ENCODE measurements at places on chromosomes 5 and 9.

DNA sequence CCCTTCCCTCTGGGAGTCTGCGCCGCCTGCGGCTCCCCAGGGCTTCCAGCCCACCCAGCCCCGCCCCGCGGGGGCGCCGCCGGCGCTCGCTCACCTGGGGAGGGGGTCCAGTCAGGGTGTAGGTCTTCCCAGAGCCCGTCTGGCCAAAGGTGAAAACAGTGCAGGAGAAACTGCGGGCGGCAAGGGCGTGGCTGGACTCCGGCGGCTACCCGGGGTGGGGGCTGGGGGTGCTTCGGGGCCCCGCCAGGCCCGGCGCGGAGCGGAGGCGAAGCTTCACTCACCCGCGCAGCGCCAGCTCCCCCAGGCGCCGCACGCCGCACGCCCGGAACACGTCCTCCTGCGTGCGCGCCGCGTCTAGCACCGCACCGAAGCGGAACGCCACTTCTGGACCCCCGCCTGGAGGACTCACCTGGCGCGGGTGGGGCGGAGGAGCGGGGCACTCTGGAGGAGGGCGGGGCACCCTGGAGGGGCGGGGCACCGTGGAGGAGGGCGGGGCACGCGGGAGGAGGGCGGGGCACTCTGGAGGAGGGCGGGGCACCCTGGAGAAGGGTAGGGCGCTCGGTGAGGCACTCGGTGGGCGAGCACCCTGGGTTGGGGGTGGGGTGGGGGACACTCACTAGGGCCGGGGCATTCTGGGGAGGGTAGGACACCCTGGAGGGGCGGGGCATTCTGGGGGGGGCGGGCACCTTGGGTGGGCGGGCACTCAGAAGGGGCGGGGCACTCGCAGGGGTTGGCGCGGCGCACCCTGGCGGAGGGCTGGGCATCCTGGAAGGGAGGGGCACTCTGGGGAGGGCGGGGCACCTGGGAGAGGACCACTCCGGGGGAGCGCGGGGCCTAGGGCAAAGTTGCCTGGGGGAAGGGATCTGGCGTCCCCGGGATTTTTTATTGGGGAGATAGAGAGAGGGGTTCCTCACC lies 814 bp downstream of the KIF12 start:
- DNase-seq: no peak

- DNase-seq: no peak
Observed at GRCh38 chr5:76766746-76767145, 50.8 kb downstream of the F2R start.

GRCh38 chr9:114282926-114283325 lies 40.0 kb upstream of the ORM1 start:
- no peak for DNase-seq

GRCh38 chr9:131707733-131708157 lies 32.1 kb downstream of the RAPGEF1 start:
- no peak for DNase-seq

- no peak for DNase-seq
Observed at GRCh38 chr9:15612962-15613361, 60.1 kb downstream of the CCDC171 start.

- DNase-seq: peak; percentile 84
Observed at GRCh38 chr9:130053504-130054324, at the start of gene GPR107. TSS of gene GPR107 (plus strand) at chr9:130053906. CDS start at chr9:130053933, 27 bp downstream.

DNA sequence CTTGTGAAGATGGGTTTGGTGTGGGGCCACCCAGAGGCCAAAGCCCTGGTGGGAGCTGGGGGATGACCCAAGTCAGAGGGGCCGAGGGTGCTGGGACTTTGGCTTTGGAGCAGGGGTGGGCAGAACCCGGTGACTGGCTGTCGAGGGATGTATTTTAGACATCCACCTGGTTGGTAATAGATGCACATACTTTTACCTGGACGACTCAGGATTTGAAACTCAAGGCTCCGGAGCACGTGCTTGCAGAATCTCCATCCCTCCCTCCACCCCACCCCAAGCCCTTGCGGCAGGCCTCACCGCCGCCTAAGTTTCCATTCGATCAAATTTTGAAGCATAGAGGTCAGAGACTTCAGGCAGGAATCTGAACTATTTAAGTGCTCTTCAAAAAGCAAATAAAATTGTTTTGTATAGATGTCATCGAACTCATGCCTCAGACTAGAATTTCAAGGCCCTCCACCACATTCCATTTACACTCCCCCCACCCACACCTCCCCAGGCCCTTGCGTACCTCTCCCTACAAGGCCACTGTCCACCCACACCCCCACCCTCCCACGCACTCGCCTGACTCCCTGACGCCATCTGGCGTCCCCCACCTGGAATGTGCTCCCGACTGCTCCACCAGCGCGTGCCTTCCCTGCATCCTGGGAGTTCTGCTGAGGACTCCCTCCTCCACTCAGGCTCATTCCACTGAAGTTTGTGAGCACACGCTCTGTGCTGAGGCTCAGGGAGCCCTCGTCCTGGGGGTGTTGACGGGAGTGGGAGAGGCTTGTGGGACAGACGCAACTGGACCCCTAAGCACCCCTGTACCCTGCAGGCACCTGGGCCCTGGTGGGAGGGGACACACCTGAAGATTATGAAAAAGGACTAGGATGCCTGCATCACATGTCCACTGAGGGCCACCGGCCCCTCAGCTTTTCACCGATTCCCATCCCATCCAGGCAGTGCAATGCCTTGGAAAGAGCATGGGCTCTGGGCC lies 56.4 kb upstream of the RPL26L1 start:
- peak; percentile 83 for DNase-seq

- no peak for DNase-seq
Observed at GRCh38 chr5:150918613-150919012, 13.8 kb upstream of the ZNF300 start.

DNA sequence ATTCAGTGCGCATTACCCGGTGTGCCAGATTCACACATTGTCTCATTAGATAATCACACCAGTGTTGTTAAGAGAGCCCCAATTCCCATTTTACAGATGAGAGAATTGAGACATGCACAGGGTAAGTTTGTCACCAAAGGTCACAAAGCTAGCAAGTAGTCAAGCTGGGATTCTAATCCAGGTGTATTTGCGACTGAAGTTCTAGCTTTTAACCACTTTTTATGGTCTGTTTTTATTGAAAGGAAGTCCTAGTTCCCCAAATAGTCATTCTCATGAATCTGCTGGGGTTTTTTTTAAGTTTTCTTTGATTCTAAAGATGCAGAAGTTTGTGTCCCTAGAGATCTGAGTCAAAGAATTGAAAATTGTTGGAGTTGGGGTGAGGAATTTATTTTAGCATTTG lies 136.5 kb downstream of the DPYSL3 start:
- DNase-seq: no peak

GRCh38 chr9:38088006-38088925 lies 19.2 kb upstream of the SHB start:
- DNase-seq: no peak

GRCh38 chr5:135466178-135467050 lies 14.3 kb upstream of the TIFAB start:
- DNase-seq: peak; percentile 79

DNA sequence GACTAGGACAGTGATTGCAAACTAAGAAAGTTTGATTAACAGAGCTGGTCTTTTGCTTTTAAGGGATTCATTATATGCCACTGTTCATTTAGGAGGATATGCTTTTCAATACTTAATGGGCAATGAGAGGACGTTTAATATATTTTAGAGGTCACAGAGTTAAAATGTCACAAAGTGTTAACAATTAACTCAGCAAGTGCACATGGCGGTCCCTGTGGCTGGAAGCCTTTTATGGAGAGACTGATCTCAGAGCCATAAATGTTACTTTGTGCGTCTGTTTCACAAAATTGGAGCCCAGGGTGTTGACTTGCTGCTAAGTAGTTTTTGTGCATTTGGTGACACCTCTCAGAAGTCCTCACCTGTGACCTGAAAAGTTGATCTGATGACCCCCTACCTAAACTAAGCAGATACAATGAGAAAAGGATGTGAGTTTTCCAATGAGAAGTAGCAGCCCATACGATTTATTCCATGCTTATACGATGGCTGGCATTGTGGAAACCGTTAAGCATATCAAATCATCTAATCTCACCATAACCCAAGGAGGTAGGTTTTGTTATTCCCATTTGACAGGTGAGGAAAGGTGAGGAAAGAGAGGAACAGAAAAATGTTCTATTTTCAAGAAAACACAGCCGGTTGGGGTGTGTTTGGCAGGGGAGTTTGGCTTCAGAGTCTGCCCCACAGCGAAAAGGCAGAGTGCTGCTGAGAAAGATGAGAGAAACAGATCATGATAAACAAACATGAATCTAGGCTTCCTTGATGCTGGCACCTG lies 64.4 kb downstream of the CMYA5 start:
- DNase-seq: no peak

- DNase-seq: no peak
Observed at GRCh38 chr5:125142458-125142857, 396.0 kb upstream of the ZNF608 start.

DNA sequence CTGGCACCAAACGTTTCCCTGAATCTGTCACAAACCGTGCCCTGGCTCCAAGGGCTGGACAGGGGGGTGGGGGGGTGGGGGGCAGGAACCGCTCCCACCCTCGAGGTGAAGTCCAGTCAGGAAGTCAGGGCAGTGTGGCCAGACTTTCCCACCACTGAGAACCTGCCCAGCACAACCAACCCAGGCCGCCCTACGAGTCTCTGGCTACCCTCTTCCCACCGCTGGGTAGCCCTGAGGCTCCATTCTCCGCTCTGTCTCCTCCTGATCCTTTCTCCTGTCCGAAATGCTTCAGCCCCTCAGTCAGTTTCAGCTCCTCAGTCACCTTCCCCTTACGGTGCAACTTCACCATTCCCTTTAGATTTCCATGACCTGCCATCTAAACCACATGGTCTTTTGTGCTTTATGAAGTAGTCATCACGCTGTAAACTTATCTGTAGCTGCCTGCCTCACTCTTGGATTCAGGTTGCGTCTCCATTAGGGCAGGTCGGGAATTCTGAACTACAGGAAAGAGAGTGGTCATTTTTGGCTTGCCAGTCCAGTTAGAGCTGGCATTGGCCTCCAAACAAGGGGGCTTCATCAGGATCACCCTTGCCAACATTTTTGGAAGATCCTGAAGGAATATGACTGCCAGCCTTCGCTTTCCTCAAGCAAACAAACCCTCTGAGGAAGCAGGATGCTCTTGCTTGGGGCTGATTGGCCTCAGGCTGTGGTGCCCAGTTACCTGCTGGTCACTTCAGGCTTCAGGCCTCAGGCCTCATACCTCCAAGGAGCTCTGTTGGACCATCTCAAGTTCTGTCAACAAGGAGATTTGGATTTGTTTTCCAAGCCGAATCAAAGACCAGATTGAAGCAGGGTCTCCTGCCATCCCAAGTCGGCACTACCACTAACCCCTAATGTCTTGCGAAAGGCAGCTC lies 794 bp upstream of the DCAF12 start:
- no peak for DNase-seq

- DNase-seq: no peak
Observed at GRCh38 chr9:122446819-122447484, 30.8 kb downstream of the OR1J1 start.

DNA sequence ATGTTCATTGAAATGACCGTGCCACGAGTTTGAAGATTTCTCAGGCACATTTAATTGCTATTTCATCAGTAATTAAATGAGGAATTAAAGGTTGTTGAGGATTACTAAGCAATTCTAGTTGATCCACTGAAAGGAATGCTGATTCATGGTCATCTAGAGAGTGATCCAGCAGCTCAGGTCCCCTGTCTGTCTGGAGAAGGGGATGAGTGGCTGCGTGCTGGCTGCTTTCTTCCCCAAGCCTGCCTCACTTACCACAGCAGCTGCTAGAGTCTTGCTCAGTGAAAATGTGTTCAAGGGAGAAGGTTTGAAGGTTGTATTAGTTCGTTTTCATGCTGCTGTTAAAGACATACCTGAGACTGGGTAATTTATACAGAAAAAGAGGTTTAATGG lies 7.8 kb upstream of the TGFBI start:
- no peak for DNase-seq

GRCh38 chr5:58090704-58091103 lies 369.2 kb downstream of the PLK2 start:
- DNase-seq: no peak
